ENCODE measurements at places on chromosomes 6 and 20.

DNA sequence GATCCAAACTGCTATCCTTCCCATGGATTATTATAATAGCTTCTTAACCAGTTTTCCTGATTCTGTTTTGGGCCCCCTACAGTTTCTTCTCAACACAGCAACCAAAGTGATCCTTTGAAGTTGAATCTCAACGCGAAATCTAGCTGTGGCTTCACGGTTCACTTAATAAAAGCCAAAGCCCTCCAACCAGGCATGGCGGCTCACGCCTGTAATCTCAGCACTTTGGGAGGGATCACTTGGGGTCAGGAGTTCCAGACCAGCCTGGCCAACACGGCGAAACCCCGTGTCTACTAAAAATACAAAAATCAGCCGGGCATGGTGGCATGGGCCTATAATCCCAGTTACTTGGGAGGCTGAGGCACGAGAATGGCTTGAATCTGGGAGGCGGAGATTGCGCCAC is 3.3 kb downstream of the RMND1 start:
- DNase-seq = no peak

DNA sequence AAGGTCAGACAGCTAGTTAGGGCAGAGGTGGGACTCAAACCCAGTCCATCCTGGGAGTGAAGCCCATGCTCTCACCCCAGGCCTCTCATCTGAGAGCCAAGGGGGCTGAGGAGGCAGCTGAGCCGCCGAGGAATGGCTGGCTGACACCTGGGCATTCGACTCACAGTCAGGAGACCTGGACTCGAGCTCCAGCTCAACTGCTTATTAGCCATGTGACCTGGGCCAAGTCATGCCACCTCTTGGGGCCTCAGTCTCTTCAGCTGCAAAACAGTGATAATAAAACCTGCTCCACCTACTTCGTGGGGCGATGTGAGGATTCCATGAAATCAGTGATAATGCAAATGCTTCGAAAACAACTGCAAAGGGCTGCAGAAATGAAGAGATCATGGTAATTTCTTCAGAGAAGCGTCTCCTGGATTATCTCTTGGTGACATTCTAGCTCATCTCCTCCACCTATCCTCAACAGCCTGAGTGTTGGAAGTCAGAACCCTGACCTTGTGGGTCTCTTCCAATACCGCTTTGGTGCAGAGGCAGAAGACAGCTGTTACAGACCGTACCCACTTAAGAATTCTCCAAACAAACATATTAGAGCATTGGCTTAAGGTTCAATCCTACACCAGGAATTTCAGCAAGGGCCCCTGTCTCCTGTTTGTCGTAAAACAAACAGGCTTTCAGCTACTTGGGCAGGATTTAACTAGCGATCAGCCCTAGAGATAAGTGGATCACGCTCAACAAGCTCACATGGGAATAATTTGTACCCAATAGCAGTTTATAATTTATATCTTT is 60.0 kb upstream of the PIM1 start:
- no peak for DNase-seq

DNA sequence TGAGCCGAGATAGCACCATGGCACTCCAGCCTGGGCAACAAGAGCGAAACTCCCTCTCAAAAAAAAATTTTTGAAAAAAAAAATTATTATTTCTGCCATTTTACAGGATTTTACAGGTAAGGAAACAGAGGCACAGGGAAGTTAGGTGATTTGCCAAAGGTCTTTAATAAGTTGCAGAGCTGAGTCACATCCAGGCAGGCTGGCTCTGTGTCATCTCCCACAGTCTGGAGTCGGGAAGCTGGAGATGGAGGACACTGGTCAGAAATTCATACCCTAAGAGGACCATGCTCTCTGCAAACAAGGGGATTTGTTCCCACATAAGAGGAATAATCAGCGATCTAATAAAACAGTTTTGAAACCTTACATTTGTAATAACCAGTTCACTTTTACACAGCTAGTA is 24.1 kb downstream of the HECA start:
- DNase-seq = no peak

DNA sequence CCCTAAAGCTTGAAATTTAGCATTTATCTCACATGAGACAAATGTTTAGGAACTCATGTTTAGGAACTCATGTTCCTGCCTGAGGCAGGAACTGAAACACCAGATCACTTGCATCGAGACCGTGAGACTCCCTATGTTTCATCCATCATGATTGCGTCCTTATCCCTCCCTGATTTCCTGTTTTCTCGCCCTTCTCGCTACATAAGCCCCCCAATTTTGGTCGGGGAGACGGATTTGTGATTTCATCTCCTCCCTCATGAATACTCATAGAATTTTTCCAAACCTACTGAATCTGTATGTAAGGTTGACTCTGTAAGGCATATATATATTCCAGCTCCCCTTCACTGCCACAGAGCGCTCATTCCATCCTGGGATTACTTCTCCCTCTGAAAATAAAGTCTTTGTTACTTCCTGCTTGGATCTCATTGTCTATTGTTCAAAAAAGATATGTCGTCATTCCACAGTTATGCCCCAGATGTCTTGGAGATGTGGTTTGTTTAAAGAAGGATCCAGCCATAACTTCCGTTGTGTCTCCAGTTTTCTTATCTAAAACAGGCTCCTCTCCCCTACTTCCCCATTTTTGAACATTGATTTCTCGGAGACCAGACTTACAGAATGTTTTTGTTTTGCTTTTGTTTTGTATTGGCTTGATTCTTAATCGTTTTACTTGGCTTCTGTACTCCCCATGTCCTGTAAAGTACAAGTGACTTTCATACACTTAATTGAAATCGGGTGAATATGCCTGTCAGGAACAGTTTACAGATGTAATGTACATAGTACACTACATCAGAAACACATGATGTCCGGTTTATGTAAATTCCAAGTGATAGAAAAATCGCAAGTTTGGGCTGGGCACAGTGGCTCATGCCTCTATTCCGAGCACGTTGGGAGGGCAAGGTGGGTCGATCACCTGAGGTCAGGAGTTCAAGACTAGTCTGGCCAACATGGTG is 118.7 kb downstream of the HFE start:
- no peak for DNase-seq

- DNase-seq = no peak
These were observed 55.0 kb downstream of the AIG1 start for GRCh38 chr6:143115728-143116127.

- DNase-seq = no peak
These were observed 189.1 kb downstream of the DTNBP1 start for GRCh38 chr6:15473741-15474161.

DNA sequence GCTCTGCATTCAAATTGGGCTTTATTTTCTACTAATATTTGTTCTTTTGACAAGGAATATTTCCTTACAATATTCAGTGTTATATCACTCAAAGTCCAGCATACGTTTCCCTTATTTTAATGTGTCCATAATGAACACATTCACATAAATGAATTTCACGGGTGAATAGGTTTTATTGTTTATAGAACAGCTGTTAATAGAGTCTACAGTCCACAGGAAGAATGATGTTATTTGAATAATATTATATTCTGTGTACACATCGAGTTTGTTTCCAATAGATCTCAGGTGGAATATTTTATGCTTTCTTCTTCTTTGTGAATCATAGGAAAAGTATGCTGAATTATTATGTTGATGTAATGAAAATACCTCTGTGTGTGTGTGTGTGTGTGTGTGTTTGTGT is 582.4 kb downstream of the CDH26 start:
- DNase-seq = no peak

DNA sequence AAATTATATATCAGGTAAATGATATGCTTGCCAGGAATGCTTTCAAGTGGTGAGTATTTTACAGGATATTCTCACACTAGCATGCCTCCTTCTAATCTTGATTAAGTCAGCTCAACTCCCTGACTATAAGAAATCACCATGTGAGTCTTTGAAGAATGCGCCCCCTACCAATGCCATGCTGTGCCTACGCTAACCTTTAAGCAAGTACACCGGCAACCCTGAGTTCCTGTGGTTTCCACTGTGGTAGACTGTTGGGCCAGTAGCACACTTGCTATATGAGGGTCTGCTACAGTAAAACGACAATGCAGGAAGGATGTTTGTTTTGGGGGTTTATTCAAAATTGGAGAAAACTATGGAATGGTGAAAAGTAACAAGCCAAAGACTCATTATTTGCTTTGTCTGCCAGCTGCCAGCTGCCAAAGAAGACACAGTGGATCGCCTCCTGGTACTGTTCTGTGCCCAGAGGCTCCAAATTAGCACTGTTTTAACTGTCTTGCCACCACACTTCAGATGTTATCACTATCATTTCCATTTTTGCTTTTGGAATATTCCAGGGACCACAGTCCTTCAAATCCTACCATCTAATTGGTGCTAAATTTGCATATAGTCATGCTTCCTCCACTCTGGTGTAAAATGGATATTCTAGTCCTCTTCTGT is 333.5 kb downstream of the RNGTT start:
- no peak for DNase-seq

- no peak for DNase-seq
These were observed 24.2 kb downstream of the CST9L start for GRCh38 chr20:23544133-23544532.
